ENCODE measurements at places on chromosomes 2 and 18.

- DNase-seq: no peak
Measured at GRCh38 chr2:211534632-211535031, 978.2 kb downstream of the CPS1 start.

DNA sequence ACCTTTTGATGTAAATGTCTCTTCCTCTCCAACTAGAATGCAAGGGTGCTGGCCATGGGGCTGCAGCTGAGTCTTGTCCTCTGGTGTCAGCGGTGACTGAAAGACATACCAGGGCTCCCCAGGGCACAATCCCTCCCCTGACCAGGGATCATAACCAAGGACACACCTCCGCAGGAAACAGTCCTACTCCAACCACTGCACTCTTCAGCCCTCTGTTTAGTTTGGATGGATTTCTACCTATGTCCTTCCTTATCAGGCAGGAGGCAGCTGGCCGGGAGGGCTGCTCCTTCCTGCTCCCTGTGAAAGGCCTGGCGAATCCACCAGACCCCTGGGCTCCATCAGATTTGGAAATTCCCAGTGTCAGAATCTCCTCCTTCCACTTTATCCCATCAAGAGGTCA lies 185.2 kb upstream of the ID2 start:
- DNase-seq: no peak

- no peak for DNase-seq
Measured at GRCh38 chr2:229371086-229371485, 100.0 kb upstream of the PID1 start.

DNA sequence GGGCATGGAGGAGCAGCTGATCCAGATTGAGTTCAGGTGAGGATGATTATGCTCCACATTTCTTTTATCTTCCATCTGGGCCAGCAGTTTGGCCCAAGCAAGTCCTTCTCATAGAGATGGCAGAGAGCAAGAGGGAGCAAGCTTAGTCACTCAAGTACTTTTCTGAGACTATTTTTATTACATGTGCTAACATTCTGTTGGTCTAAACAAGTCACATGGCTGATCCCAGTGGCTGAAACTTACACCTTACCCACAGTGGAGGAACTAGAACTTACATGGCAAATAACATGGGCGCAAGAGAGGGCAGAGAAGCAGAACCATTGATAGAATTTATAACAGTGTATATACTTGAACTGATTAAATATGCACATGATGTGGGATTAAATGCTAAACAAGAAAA lies 105.7 kb downstream of the KYNU start:
- DNase-seq: no peak

DNA sequence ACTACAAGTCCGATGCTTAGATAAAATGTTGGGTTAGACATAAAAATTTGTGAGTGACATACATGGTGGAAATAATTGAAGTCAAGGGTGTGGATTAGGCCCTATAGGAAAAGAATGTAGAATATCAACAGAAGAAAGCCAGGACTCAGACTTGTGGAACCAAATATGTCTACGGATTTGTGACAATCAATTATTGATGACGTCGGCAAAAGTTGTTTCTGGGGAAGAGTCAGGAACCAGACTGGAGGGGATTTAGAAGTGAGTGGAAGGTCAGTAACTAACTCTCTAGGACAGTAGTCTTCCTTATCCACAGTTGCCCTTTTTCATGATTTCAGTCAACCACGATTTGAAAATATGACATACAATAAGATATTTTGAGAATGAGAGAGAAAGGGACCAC lies 130.9 kb upstream of the TANK start:
- no peak for DNase-seq
